ENCODE measurements at places on chromosomes 7 and 10. TPM values are rescaled to one million over a fixed set of nuclear protein-coding genes. Genes with fewer than 3 reads are reported as not detected.

DNA sequence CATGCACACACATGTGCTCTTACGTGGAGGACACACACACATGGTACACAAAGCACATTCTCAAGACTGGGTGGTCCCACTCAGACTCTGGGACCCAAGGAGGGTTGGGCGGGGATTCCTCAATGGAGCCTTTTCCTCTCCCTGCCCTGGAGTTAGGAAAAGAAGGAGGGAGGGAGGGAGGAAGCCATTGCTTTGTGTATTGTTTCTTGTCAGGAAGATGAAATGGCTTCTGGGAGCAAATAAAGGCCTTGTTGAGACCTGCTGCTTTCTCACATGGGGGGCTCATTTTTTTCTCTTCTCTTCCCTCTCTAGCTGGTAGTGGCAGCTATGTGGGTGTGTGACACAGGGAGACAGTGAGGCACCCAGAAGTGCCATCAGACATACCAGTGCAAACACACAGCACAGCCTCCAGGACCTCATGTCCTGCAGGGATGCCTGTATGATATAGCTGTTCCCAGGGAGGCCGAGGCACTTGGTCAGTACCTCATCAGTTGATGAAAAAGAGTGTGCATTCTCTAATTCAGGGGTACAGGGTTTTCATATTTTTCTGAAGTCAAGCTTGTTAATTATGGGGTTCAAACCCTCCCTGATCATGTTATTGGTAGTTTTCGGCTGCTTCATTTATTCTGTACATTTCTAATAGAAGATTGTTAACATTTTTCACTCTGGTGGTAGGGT, 5.7 kb downstream of the AQP1 start:
- DNase-seq: no peak

DNA sequence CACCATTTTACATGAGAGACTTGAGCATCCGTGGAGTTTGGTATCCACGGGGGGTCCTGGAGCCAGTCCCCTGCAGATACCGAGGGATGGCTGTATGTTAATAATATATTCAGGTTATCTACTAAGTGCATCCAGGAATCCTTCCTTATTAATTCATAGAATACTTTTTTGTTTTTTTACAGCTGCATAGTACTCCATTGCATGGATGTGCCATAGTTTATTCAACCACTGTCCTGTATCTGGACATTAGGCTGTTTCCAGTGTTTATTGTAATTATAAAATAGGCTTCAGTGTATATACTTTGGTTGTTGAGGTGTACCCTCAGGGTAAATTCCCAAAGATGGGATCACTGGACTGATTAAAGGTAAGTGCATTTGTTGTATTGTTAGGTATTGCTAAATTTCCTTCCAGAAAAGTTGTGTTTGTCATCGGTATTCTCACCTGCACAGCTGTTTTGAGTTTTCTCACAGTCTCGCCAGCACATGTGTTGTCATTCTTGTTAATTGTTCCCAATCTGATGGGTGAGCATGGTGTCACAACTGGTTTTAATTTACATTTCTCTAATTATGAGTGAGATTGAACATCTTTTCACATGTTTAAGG, 55.1 kb downstream of the INPP5F start:
- no peak for DNase-seq

- no peak for DNase-seq
Measured at GRCh38 chr7:28739128-28739527, 219.0 kb downstream of the TRIL start.

DNA sequence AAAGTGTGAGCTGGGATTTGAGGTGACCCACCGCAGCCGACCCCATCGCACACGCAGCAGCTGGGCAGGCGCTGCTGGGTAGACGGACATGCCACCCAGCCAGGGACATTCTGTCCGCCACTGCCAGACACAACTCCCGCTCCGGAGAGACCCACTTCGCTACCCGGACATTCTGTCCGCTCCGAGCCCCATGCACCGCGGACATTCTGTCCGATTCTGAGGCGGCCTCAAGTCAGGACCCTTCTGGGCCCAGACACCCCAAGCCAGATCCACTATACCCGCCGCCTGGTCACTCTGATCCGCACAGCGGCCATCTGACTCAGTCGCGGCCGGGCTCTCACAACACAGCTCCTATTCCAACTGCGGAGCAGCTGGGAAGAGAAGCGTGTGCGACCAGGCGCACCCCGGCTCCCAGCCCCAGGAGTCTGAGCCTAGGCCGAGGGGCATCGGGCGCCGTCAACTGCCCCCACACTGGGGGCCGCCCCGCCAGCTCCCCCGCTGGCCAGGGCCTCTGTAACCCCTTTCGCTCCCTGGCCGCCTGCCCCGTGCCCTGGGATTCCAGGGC, 763 bp downstream of the PITX3 start:
- peak; percentile 24 for DNase-seq

DNA sequence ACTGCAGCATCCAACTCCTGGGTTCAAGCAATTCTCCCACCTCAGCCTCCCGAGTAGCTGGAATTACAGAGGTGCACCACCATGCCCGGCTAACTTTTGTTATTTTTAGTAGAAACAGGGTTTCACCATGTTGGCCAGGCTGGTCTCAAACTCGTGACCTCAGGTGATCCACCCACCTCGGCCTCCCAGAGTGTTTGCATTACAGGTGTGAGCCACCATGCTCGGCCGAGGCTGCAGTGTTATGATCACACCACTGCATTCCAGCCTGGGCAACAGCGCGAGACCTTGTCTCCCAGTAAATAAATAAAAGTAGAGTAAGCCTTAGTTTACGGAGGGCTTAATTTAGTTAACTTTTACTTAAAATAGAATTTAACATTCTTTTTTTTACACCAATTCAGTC, 23.7 kb upstream of the IGF2BP3 start:
- no peak for DNase-seq

DNA sequence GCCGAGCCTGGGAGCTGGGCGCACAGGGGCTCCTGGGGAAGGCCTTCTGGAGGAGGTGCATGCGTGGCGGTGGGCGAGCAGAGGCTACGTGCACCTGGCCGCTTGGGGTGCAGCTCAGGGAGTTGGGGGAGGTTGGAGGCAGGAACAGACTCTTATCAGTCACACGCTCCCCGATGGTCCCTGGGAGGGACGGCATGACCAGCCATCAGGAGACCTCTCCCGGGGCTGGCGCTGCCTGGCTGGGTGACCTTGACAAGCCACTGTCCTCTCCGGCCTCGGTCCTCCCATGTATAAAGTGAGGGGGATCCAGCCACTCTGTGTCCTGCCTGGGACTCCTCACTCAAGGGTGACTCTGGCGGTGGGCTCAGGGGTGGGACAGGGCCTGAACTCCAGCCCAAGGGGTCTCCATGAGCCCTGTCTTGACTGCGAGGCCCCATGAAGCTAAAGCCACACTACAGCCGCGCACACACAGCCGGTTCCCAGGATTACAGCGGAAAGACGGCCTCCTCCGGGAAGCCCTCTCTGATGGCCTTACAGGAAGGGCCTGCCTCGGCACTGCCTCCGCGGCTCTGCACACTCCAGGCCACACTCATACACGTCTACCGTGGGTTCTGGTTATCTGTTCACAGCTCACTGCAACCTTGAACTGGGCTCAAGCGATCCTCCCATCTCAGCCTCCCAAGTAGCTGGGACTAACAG, 2.3 kb downstream of the TMEM184A start:
- DNase-seq: peak; percentile 29

DNA sequence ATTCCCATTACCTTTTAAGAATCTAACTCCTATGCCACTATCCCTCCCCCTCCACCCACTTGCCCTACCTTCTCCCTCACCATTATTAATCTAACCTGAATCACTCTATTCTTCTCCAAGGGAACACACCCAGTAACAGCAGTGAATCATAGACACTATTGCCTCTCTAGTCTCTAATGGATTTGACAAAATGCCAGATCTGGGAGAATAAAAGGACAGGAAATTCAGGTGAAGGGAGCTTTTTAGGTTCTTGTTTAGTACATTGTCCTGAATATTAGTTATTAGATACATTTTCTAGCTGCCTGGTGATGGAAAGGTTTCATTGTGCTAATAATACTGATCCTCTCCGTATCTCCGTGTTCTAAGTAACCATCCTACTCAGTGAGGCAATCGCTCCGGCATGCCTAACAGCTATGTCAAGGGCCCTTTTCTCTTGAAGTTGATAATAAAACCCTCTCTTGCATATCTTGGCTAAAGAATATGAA, 4.1 kb upstream of the SFR1 start:
- no peak for DNase-seq

GRCh38 chr10:109773288-109774120, 149.8 kb downstream of the XPNPEP1 start:
- no peak for DNase-seq

GRCh38 chr10:46523119-46523961, 33.1 kb downstream of the GPRIN2 start:
- DNase-seq: peak; percentile 26

GRCh38 chr7:116872026-116872425, 9.6 kb downstream of the CAPZA2 start:
- DNase-seq: no peak

Gene PGAM2
- 13.3 TPM for total RNA-seq

GRCh38 chr10:77580482-77580881, 57.1 kb downstream of the KCNMA1 start:
- DNase-seq: no peak

GRCh38 chr10:52762088-52762487, 10.5 kb downstream of the MBL2 start:
- no peak for DNase-seq

- DNase-seq: no peak
Measured at GRCh38 chr7:119758254-119758653, 514.7 kb upstream of the KCND2 start.

- DNase-seq: no peak
Measured at GRCh38 chr10:5148678-5149032, 36.3 kb downstream of the AKR1C8 start.

DNA sequence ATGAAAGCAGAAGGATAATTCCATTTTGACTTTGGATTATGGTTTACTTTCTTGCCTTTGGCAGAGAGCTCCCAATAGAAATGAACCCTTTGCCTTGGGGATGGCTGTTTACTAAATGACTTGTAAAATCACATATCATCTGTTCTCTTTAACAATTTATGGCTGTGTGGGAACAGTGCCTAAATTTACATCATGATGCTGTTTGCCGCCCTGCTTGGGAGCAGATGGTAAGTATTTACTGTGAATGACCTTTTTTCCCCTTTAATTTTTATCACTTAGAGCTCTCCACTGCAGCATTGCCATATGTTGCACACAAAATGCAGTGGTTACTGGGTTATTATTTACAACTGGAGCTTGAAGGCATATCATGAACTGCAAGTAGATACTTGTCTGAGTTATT, 13.4 kb downstream of the HEPACAM2 start:
- DNase-seq: no peak

DNA sequence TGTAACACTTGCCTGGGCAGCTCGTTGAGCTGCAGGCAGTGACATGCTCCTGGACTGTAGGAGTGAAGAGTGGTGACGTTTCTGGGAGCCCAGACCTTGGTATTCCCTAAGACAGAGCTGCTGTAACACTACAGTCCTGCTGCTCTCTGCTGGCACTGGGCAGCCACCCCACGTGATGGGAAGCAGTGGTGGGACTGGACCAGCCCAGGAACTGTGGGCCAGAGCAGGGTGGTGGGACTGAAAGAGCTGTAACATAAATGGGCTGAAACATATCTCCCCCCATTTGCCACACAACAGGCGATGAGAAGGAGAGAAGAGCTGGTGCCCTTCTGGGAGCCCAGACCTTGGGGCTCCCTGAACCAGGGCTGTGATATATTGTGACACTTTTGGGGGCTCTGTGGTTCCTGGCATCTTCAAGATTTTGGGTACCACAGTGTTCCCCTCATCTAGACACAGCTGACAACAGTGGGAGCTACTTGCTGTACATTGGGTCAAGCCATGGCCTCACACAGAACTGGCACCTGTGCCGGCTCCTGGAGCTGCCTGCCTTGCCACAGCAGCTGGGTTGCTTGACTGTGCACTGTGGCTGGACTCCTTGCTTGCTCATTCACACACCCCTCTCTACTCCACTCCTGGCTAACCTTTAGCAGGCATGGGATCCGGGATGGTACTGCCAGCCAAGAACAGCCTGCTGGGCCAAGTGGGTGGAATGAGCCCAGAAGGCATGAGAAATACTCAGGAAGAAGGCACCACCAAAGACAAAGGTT, 161.3 kb upstream of the PCDH15 start:
- no peak for DNase-seq

Gene TMEM236
- total RNA-seq: 0.07 TPM

DNA sequence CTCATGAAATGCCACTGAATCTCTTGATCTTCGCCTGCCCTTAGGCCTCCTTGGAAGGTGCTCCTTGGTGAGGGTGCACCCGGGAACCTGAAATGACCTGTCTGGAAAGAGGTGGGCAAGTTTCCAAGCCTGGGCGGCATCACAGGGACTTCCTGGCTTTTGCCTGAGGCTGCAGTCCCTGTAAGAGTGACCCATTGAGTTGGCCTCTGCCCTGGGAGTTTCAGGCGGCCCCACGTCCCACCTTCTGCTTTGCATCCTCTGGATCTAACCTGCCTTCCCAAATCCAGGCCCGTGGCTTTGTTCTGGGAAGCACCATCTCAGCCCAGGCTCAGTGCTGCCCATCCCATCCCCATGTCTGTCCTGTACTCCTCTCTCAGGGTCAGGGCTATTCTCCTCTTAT, 356.4 kb downstream of the RPS24 start:
- DNase-seq: no peak
